Progenitor cell of endocrine pancreas (in vitro differentiated cells): ENCODE measurements at places on chromosomes 7 and 10.

DNA sequence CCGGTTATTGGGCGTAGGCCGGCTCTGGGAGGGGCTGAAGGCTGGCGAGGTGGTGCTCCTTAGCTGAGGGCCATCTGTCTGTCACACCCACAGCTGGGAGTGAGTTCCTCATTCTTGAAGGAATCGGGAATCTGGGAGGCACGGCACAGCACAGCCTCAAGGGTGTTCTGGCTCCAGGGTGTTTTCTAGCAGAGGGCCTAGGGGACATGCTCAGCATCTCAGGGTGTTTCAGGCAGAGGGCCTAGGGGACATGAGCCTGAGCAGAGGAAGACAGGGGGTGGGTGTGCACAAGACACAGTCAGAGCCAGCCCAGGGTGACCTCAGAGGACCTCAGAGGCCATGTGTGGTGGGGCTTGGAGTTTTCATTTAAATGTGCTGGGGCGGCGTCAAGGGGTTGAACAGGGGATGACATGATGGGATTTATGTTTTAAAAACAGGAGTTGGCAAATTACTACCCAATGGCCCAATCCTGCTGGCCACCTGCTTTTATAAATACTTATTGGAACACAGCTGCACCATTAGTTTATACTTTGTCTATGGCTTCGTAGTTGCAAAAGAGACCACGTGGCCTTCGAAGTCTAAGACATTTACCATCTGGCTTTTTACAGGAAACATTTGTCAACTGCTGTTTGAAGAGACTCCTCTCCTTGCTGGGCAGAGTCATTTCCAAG is 121.6 kb downstream of the PRKAG2 start:
- no peak for DNase-seq

DNA sequence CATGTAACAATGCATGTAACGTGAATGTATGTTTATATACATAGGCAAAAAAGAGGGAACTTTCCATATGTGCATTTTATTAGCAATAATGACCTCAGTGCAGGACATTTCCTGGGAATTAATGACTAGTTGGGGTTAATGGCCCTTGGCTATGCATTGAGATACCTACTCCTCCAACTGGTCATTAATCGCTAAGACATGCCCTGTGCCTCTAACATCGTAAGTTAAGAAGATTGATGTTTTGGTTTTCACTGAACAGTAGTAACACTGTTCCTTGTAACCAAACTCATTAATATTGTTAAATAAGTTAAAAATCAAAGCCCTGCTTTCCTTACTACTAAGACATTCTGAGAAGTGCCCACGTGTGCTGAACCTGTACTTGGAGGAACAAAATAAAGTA is 61.7 kb downstream of the SEMA3D start:
- DNase-seq = no peak

- no peak for DNase-seq
These were observed 533.0 kb upstream of the POT1 start for GRCh38 chr7:125462615-125463014.

DNA sequence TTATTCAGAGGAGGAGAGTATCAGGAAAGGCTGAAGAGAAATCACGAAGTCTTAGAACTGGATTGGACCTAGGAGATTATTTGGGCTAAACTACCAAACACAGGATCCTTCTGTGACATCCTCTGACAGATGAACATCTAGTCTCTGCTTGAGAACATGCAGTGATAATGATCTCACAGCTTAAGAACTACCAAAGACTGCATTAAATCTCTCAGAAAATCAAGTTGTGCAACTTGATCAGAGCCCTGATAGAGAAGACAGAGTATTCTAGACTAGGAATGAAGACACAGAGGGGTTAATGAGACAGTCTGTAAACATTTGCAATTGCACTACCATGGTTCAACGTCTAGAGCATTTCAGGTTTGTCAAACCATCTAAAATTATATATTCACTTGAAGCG is 37.1 kb upstream of the AGBL3 start:
- no peak for DNase-seq

- no peak for DNase-seq
These were observed 21.5 kb downstream of the SH3PXD2A start for GRCh38 chr10:103833731-103834365.

GRCh38 chr7:14858866-14859265 is 43.7 kb downstream of the DGKB start:
- no peak for DNase-seq
